ENCODE measurements at places on chromosomes 6 and 20.

DNA sequence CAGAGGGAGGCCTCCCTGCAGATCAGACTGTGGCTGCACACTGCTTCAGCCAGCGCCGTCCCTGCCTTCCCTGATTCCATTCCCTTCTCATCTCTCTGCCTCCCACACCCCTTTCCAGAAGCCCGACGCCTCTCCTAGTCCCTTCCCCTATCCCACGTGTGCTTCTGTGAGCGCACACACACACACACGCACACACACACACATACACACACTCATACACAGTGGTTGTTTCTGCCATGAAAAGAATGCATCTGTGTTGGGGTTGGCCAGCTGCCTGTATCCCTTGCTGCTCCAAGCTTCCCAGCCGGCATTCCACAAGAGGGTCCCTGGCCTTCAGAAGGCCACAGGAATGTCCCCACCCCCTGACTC lies 51.7 kb downstream of the MOCS1 start:
- DNase-seq = no peak

GRCh38 chr6:35343092-35343834 lies 905 bp downstream of the PPARD start:
- no peak for DNase-seq

DNA sequence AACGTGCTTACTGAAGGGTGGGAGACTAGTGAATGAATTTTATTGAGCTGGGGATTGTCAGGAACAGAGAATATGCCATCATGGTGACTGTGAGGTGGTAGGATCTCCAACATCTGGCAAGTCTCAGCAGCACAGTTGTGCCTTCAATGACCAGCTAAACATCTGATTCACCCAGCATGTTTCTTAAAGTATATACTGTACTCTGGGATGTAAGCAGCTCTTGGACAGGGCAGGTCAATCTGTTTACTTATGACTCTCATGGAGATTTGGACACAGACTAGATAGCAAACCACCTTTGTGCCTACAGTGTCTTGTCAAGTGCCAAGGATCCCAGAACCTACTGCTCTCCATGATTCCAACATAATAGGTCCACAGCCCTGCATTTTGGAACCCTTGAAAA lies 801.0 kb upstream of the CITED2 start:
- no peak for DNase-seq

- no peak for DNase-seq
Observed at GRCh38 chr20:47934761-47935160, 149.5 kb upstream of the SULF2 start.

- no peak for DNase-seq
Observed at GRCh38 chr6:31718265-31718664, 3.1 kb downstream of the LY6G6D start.

Data from stimulated activated CD4-positive, alpha-beta T cell treated with anti-CD3 and anti-CD28 coated beads, Interleukin-1b, Interleukin-23, amount 100 ng/mL, for 1 hour (primary cell).